Airway epithelial cell (primary cell): ENCODE measurements at places on chromosomes 4 and X. TPM values are rescaled to one million over a fixed set of nuclear protein-coding genes. Genes with fewer than 3 reads are reported as not detected.

Gene CDS1
- 12.3 and 20.7 TPM in 2 replicates for total RNA-seq

Gene CYTL1
- not detected in 2 replicates for total RNA-seq

Gene SH3BGRL
- total RNA-seq: 40.6 and 48.8 TPM in 2 replicates

Gene TMEM35A
- 0.51 and 0.56 TPM in 2 replicates for total RNA-seq

Gene DCAF12L2
- not detected in 2 replicates for total RNA-seq
